ENCODE measurements at places on chromosomes 7 and 10.

DNA sequence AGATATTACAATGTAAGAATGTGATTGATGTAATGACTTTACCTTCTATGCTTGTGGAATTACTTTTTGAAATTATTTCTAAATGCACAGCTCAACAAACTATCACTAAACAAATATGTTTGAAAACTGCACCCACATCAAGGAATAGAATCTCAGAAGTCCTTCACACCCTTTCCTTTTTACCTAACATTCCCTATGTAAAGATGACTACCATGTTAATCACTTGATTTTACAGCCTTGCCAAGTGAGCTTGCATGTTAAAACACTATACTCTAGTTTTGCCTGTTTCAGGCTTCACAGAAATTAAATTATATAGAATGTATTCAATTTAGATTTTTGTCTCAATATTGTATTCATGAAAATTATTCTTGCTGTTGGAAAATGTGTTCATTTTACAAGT is 1169.4 kb upstream of the CELF2 start:
- no peak for DNase-seq

DNA sequence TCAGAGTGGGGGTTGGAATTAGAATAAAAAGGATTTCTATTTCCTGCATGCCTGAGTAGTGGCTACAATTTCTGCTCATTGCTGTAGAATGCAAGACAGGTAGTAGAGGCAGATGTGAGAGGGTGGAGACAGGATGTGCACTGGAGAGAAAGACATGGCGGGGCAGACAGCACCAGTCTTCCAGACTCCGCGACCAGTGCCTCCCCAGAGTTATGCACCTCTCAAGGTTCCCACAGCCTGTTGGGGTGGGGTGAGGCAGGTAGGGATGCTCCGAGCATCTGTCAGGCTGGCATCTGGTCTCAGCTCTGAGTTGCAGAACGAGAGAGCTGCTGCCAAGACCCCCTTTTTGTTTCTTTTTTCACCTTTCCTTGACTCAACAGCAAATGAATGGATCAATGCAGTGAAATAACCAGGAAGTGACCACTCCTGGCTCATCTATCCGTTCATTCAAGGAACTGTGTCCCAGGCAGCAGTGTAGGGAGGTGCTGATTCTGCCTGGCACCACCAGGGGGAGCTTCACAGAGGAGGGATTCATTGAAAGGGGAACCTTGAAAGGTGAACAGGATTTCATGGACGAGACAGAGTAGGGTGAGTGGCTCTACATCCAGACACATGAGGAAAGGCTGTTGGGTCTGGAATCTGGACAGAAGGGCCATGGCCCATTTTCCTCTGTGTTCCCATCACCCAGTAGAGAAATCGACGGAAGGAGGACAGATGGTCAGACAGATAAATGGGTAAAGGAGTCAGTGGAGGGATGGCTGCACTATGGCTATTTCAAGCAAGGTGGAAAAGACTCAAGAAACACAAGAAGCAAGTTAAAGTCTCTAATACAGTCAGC is 17.2 kb upstream of the SLC18A3 start:
- no peak for DNase-seq

GRCh38 chr7:96244992-96245292 is 77.0 kb downstream of the SLC25A13 start:
- DNase-seq, result no peak

DNA sequence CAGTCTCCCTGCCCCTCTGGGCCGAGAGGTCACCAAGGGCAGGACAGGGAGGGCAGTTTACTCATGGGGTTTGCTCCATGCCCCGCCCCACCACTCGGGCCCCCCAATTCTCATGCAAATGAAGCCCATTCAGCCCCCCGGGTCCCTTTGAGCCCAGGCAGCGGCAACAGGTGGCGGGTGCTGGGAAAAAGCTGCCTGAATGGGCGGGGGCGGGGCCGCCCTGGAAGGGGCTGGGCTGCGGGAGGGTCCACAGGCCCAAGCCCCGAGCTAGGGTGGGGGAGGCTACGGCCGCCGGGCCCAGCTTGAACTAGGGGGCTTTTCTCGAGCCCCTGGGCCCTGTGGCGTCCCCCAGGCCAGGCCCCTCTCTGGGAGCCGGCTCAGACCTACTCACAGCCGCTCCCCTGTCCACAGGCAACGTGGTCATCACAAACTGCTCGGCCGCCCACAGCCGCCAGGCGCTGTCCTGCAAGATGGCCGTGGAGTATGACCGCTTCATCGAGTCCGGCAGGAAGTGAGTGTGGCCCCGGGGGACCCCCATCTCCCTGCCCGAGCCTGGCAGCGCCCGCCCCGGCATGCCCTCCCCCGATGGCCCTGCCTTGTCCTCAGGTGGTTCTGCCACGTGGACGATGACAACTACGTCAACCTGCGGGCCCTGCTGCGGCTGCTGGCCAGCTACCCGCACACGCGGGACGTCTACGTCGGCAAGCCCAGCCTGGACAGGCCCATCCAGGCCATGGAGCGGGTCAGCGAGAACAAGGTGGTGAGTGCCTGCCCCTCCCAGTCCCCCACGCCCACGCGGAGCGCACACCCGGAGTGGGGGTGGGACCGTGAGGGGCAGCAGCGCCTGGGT is 5.5 kb downstream of the LFNG start:
- no peak for DNase-seq

DNA sequence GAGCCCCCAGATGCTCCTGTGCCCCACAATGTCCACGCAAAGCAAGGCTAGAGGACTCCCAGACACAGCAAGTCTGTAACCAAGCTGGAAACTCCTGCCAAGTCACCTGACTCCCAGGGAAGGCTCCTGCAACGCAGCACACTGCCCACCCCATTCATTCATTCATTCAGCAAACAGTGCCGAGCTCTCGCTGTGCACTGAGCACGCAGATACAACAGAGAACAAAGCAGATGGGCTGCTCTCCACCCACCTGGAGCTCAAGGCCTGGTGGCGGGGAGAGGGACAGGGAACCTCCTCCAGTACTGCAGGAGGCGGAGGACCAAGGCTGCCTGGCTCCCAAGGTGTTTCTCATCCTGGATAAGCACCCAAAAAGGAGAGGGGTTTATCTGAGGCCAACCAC is 8.6 kb downstream of the KCNH2 start:
- DNase-seq, result no peak

DNA sequence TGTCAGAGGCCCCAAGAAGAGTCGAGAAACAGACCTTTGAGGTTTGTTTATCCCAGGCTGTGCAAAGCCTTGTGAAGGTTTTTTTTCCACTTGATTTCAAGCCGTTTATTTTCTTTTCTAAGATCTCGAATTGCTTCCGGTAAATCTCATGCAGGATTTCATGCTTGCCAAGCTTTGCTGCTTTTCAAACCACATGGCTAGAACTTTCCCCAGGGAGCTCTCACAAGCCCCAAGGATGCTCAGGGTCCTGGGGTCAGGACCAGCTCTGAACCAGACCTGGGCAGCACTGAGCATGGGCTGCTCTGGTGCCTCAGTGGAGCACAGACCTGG is 48.0 kb upstream of the AQP1 start:
- DNase-seq, result no peak

Data from retinal pigment epithelial cell (primary cell).